Type B pancreatic cell (in vitro differentiated cells): ENCODE measurements at places on chromosomes 16 and 17. TPM values are rescaled to one million over a fixed set of nuclear protein-coding genes. Genes with fewer than 3 reads are reported as not detected.

- H3K36me3 ChIP-seq: no peaks in the 10 kb centered on the region
- peak overlapping the region; percentile 39 for H3K4me3 ChIP-seq
- no peaks in the 10 kb centered on the region for H3K27me3 ChIP-seq
- peaks cover 37% of the 10 kb centered on the region for H3K4me1 ChIP-seq
Observed at GRCh38 chr17:81332914-81333528, 37.9 kb upstream of the SLC38A10 start.

DNA sequence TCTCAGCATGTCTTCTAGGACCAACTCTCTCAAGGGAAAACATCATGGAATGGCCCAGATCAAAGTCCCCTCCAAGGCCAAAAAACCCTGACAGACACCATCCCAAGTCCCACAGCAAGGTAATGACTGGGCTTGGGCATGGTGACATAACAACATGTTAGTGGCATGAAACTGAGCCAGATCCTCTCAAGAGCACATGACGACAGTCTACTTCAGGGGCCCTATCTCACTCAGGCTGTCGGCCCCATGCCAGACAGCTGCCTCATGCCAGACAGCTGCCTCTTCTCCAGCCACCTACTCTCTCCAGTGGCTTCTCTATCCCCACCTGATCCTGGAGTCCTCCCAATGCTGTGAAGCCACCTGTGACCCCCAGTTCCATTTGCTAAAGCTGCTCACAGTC lies 18.4 kb downstream of the HSD11B2 start:
- H3K27me3 ChIP-seq: no peaks in the 10 kb centered on the region
- peaks cover 5% of the 10 kb centered on the region for H3K36me3 ChIP-seq
- no peak for DNase-seq
- peak overlapping the region; percentile 10 for H3K27ac ChIP-seq

- peak overlapping the region; percentile 79 for H3K27ac ChIP-seq
- peaks cover 47% of the 10 kb centered on the region for H3K36me3 ChIP-seq
- peak overlapping the region; percentile 80 for H3K4me3 ChIP-seq
- DNase-seq: no peak
- no peaks in the 10 kb centered on the region for H3K27me3 ChIP-seq
Observed at GRCh38 chr16:9095656-9096397, 4.4 kb downstream of the HAPSTR1 start.

- no peak overlapping the region for H3K4me3 ChIP-seq
- H3K27ac ChIP-seq: peak overlapping the region; percentile 42
- H3K27me3 ChIP-seq: no peaks in the 10 kb centered on the region
Observed at GRCh38 chr16:74623214-74623838, 16.4 kb upstream of the GLG1 start.

DNA sequence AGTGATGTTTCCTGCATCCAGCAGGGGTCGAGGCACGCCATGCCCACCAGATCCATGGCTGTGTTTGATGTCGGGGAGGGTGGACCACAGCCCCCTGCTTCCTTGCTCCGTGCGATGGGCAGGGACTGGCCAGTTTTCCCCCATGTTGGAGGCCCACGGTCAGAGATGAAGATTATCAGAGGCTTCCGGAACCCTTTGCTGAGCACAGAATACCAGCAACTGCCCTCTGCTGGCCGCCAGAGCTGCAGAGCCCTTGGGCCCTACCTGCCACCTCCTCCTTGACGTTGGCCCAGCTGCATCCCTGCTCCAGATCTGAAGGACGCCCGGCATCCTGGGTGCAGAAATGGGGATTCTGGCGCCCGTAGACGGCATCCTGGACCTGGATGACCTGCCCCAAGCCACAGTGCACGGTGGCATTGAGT lies 23.7 kb upstream of the BCO1 start:
- no peaks in the 10 kb centered on the region for H3K36me3 ChIP-seq
- H3K27ac ChIP-seq: no peak overlapping the region
- DNase-seq: no peak
- H3K4me3 ChIP-seq: no peak overlapping the region
- H3K27me3 ChIP-seq: peaks cover 6% of the 10 kb centered on the region
- H3K4me1 ChIP-seq: peaks cover 4% of the 10 kb centered on the region

- DNase-seq: no peak
- no peak overlapping the region for H3K4me3 ChIP-seq
- no peaks in the 10 kb centered on the region for H3K36me3 ChIP-seq
- H3K27ac ChIP-seq: no peak overlapping the region
- no peaks in the 10 kb centered on the region for H3K4me1 ChIP-seq
Observed at GRCh38 chr16:13344001-13344400, 442.6 kb downstream of the SHISA9 start.

GRCh38 chr17:40511136-40511535 lies 9.7 kb upstream of the TNS4 start:
- no peak overlapping the region for H3K4me3 ChIP-seq
- H3K36me3 ChIP-seq: no peaks in the 10 kb centered on the region
- H3K27ac ChIP-seq: no peak overlapping the region
- DNase-seq: no peak
- H3K4me1 ChIP-seq: peaks cover 22% of the 10 kb centered on the region
- H3K27me3 ChIP-seq: peaks cover 25% of the 10 kb centered on the region

GRCh38 chr17:76986365-76986764 lies 118.2 kb downstream of the MGAT5B start:
- no peak for DNase-seq
- no peak overlapping the region for H3K4me3 ChIP-seq
- H3K36me3 ChIP-seq: no peaks in the 10 kb centered on the region
- H3K27ac ChIP-seq: no peak overlapping the region

GRCh38 chr17:64060331-64060730 lies 39.9 kb upstream of the ICAM2 start:
- H3K4me1 ChIP-seq: peaks cover 9% of the 10 kb centered on the region
- H3K27me3 ChIP-seq: no peaks in the 10 kb centered on the region
- no peak overlapping the region for H3K27ac ChIP-seq
- peaks cover 25% of the 10 kb centered on the region for H3K36me3 ChIP-seq
- no peak for DNase-seq

GRCh38 chr16:55116165-55116920 lies 185.7 kb downstream of the IRX5 start:
- H3K4me3 ChIP-seq: no peak overlapping the region
- H3K4me1 ChIP-seq: peaks cover 4% of the 10 kb centered on the region
- DNase-seq: no peak

DNA sequence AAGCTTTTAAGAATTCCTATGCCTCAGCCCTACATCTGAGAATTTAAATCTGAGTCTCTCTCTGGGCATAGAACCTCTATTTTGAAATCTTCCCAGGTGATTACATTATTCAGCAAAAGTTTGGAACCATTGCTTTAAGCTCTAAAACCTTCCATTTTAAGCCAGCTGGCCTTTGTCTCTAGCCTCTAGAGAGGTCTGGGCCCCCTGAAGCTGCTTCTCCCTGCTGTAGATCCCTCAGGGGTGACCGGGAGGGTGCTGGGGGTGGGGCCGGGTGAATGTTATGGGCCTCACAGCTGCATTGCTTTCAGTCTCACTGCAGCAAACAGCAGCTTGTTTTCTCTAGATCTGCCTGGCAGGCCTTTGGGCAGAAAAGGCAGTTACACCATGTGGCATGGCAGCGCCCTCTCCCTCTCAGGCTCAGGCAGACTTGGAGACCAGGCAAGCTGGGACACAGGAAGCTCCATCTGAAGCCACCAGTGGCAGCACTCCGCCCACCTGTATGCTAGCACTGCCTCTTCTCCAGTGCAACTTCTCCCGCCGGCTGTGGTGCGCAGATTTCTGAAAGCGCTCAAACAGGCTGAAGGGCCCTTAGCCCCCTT lies 66.3 kb downstream of the MPRIP start:
- H3K27me3 ChIP-seq: no peaks in the 10 kb centered on the region
- no peak overlapping the region for H3K4me3 ChIP-seq
- no peak for DNase-seq

DNA sequence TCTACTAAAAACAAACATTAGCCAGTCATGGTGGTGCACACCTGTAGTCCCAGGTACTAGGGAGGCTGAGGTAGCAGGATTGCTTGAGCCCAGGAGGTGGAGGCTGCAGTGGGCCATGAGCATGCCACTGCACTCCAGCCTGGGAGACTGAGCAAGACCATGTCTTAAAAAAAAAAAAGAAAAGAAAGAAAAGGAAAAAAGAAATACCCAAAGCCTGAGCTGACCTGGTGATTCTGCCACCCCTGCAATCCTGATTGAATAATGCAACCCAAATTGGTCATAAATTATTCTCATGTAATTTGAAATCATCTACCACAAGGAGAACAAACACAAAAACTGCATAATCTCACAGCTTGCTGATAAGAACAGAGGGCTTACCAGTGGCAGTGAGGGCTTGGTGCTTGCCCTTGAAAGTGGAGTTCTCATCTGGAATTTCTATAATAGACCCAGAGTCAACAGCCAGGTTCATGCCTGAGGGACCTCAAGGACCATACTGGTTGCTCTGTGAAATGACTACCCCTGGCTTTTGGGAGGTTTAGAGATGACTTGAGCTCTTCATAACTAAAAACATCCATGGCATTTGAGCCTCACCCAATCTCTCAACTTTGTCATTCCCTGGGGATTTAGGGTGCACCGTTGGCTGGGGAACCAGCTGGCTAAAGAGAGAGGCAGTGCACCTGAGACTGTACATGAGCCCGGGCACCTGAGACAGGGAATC lies 35.4 kb upstream of the TMC5 start:
- no peak for DNase-seq
- H3K27me3 ChIP-seq: peaks cover 4% of the 10 kb centered on the region
- H3K36me3 ChIP-seq: no peaks in the 10 kb centered on the region
- H3K4me3 ChIP-seq: no peak overlapping the region
- peak overlapping the region; percentile 25 for H3K27ac ChIP-seq

- H3K27ac ChIP-seq: peak overlapping the region; percentile 73
- H3K4me1 ChIP-seq: peaks cover 22% of the 10 kb centered on the region
- no peaks in the 10 kb centered on the region for H3K27me3 ChIP-seq
- no peak for DNase-seq
- no peaks in the 10 kb centered on the region for H3K36me3 ChIP-seq
- peak overlapping the region; percentile 9 for H3K4me3 ChIP-seq
Observed at GRCh38 chr17:76252040-76252954, 12.0 kb upstream of the RNF157 start.

- no peaks in the 10 kb centered on the region for H3K36me3 ChIP-seq
- DNase-seq: no peak
- H3K4me3 ChIP-seq: no peak overlapping the region
Observed at GRCh38 chr17:12231355-12231682, 210.6 kb downstream of the MAP2K4 start.

DNA sequence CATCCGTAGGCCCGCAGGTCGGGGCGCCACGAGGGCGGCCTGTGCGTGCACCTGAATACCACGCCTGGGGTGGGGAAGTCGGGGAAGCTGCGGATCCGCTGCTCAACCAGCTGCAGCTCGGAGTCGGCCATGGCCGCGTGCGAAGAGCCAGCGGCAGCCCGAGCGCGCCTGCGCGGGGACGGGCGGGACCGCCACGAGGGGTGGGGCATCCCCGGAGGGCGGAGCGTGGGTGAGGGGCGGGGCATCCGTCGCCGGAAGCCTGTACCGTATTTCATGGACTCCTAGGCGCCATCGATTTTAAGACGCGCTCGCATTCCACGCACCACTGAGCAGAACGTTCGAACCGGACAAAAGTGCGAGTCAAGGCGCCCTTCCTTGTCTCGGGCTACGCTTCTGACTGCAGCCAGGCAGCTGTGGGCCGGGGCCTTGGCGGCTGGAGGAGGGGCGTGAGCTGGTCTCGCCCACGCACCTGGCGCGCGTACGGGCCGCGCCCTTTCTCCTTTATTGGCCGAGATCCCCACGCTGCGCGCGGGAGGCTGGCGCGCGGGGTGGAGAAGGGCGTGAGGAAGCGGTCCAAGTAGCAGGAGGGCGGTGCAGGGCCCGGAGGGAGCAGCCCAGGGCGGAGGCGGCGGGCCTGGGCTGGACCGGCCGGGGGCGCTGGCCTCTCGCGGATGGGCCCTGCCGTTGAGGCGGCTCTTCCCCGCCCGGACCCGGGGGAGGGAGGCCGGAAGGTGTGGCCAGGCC lies at the start of gene APRT:
Gene APRT (minus strand): TSS at position 160 of the 744 bp plus-strand sequence. CDS start 29 bp downstream, at position 131.
- H3K4me3 ChIP-seq: peak within 1 kb of the TSS; percentile 94
- H3K27ac ChIP-seq: peak within 1 kb of the TSS; percentile 96
- peaks cover 3% of the 10 kb centered on the region for H3K4me1 ChIP-seq
- peak; percentile 99 for DNase-seq
- no peaks in the 10 kb centered on the region for H3K27me3 ChIP-seq
- no peaks in the 10 kb centered on the region for H3K36me3 ChIP-seq

GRCh38 chr16:31071861-31072260 lies 2.2 kb downstream of the ZNF668 start:
- peaks cover 21% of the 10 kb centered on the region for H3K4me1 ChIP-seq
- peak overlapping the region; percentile 98 for H3K4me3 ChIP-seq
- no peaks in the 10 kb centered on the region for H3K27me3 ChIP-seq
- peak overlapping the region; percentile 97 for H3K27ac ChIP-seq
- DNase-seq: no peak

DNA sequence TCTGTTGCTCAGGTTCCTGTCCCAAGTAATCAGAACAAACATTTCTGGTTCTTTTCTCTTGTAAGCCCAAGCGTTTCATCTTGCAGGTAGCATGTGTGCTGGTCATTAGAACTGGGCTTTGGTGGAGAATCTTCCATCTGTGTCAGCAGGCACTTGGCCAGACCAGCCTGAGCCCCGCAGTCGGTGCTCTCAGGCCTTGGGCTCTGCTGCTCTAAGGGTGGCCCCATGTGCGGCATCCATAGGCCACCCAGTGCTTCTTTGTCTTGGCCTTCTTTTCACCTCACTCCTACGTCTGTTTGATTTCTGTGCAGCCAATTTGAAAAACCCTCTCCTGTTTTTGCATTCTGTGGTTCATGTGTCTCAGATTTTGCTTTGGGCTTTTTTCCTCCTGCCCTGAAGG lies 51.6 kb downstream of the PLD6 start:
- H3K4me3 ChIP-seq: no peak overlapping the region
- H3K27ac ChIP-seq: no peak overlapping the region
- H3K36me3 ChIP-seq: peaks cover 12% of the 10 kb centered on the region
- H3K4me1 ChIP-seq: no peaks in the 10 kb centered on the region
- no peaks in the 10 kb centered on the region for H3K27me3 ChIP-seq

- peak overlapping the region; percentile 63 for H3K4me3 ChIP-seq
- DNase-seq: no peak
- H3K27me3 ChIP-seq: peaks cover 18% of the 10 kb centered on the region
- peaks cover 5% of the 10 kb centered on the region for H3K36me3 ChIP-seq
- H3K27ac ChIP-seq: peak overlapping the region; percentile 93
- peaks cover 14% of the 10 kb centered on the region for H3K4me1 ChIP-seq
Observed at GRCh38 chr16:71630808-71631207, 4.8 kb downstream of the MARVELD3 start.

The KRTAP4-1 gene
- not detected in 2 replicates for total RNA-seq

The ITGB4 gene
- 26.4 and 57.8 TPM in 2 replicates for total RNA-seq

The TNFRSF13B gene
- not detected in 2 replicates for total RNA-seq

The NPIPA2 gene
- total RNA-seq: 8.2 and 12.9 TPM in 2 replicates

The CHST4 gene
- 0.33 TPM in 1 of 2 replicates, not detected in the other for total RNA-seq

The PPY gene
- total RNA-seq: 29.8 and 65.9 TPM in 2 replicates

The SLC5A11 gene
- 0.45 and 0.63 TPM in 2 replicates for total RNA-seq

The TMEM235 gene
- total RNA-seq: 0.43 TPM in 1 of 2 replicates, not detected in the other

The SLFN14 gene
- total RNA-seq: not detected in 2 replicates

The PRSS22 gene
- 42.5 and 56.8 TPM in 2 replicates for total RNA-seq
